ENCODE measurements at places on chromosomes 16 and 17.

- DNase-seq = no peak
Observed at GRCh38 chr16:19842426-19843157, 42.1 kb downstream of the GPRC5B start.

DNA sequence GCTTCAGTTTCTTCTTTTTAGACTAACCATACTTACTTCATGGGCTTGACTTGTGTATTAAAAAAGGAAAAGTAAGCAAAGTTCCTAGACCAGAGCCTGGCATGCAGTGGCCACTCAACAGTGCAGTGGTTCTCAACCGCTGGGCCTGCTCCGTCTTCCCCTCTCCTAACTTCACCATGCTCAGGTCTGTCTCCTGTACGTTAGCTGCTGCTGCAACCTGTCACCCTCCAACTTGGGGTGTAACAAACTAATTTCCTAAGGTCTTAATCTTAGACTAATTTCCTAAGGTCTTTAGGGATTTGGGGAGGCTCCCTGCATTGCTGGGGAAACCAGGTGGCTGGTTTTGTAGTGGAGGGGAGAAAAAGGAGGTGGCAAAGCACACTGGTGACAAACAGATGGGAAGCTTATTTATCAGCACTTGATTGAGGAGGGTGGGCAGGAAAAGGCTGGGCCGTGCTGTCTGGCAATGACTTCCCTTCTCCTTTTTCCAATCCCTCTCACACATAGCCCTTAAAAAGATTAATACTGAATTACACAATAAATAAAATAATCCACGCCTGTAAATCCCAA lies 2.2 kb upstream of the ARL4D start:
- no peak for DNase-seq

DNA sequence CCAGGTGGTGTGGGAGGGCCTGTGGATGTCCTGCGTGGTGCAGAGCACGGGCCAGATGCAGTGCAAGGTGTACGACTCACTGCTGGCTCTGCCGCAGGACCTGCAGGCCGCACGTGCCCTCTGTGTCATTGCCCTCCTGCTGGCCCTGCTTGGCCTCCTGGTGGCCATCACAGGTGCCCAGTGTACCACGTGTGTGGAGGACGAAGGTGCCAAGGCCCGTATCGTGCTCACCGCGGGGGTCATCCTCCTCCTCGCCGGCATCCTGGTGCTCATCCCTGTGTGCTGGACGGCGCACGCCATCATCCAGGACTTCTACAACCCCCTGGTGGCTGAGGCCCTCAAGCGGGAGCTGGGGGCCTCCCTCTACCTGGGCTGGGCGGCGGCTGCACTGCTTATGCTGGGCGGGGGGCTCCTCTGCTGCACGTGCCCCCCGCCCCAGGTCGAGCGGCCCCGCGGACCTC lies 798 bp downstream of the CLDN9 start:
- DNase-seq = no peak

DNA sequence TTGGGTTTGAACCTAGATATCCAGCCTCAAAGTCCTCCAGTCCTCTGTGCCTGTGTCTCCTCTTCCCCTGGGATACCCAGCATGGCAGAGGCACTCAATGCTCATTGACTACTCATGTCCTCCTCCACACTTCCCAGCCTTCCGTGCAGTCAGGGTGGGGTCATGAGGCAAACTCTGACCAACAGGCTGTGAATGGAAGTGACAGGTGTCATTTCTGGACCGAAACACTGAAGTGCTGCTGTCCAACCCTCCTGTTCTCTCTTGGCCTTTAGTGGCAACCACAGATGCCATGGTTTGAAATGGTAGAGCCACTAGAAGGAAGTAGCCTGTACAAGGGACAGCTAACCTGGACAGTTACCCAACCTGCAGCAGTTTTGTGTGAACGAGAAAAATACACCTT lies 46.7 kb upstream of the MAP3K14 start:
- DNase-seq = no peak

GRCh38 chr17:80008848-80009247 lies 26.8 kb downstream of the TBC1D16 start:
- no peak for DNase-seq

- DNase-seq = peak; percentile 98
Observed at GRCh38 chr17:28726627-28727491, 826 bp upstream of the TLCD1 start.

DNA sequence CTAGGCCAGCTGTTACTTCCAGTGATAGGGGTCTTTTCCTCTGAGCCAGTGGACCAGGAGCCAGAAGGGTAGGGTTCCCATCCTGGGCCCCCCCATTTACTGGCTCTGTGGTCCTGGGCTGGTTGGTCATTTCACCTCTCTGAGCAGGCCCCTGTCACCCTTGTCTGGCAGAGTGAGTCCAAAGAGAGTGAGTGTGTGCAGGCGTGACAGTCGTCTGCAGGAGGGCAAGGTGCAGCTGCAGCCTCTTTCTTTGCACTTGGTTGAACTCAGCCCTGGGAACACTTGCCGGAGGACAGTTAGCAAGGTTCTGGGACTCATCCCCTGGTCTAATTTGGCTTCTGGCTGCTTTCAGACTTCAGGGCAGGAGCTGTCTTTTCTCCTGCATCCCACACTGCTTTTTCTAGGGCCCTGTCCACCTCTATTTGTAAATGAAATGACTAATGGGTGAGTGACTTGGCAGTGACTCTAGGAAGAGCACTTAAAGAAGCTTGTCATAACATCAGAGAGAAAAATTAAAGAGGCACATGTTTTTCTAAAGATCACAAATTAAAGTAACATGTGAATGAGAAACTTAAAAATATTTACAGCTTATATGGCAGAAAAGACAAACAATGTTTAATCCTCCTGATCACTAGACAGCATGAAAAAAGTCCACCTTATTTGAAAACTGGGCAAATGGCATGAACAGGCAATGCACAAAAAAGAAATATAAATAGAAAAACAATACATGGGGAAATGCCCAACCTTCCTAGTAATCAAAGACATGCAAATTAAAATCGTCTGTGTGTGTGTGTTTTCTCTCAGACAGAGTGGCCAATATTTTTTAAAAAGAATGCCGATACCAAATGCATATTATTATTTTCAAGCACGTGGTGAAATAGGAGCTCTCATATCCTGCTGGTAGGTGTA lies 137.5 kb downstream of the NTN1 start:
- no peak for DNase-seq

- DNase-seq = no peak
Observed at GRCh38 chr17:64115043-64115698, 14.8 kb downstream of the ERN1 start.

GRCh38 chr17:17119106-17119505 lies 76.8 kb downstream of the MPRIP start:
- no peak for DNase-seq

- no peak for DNase-seq
Observed at GRCh38 chr17:21250854-21251253, 2.4 kb downstream of the NATD1 start.
